Esophagus mucosa (tissue), 1 donor: ENCODE measurements at places on chromosomes 5 and 9.

- no peak for ATAC-seq
Measured at GRCh38 chr5:131229623-131230022, 34.2 kb upstream of the CDC42SE2 start.

- ATAC-seq, result peak; percentile 80
Measured at GRCh38 chr5:98786191-98786853, 12.9 kb downstream of the RGMB start.

DNA sequence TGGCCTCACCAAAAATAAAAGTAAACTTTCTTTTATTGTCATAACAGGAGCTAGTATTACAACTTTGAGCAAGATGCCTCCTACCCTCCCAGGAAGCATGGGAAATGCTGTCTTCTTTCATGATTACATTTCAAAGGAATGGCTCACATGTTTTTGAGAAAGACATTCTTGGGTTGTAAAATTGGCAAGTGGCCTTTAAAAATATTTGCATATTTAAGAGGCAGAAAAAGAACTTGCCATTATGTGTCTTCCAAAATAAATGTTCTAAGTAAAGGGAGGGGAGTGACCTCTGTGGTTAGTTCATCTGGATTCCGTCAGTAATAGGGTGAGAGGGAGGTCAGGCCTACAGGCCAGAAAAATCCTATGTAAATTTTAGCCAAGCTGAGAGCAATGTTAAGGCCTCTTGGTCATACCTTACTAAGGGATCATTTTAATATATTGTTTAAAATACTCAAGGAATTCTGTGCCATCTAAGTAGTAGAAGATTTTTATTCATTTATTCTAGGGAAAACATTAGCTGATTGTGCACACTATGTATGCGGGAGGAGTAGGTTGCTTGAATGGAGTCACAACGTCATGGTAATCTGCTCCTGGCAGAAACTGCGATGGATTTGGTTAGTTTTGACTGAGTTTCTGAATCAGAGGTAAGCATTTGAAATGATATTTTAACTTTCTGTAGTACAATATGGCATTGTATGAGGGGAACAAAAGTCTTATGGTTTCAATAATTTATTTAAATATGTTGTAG, 1485.7 kb upstream of the CDH9 start:
- no peak for ATAC-seq

GRCh38 chr9:19470567-19470966, 61.8 kb downstream of the ACER2 start:
- no peak for ATAC-seq

DNA sequence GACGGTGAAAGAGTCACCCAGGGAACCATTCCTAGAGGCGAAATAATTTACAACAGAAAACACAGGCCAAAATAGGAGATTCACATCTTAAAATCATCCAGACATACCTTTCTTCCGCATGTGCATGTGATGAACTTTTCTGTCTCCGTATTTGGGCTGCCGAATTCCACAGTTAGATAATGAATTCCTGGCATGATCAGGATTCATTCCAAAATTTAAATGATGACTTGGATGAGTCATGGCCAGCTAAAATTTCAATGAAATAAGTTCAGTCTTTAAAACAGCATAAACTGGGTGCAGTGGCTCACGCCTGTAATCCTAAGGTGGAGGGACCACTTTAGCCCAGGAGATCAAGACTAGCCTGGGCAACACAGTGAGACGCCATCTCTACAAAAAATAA, 82.7 kb downstream of the DROSHA start:
- ATAC-seq, result no peak

DNA sequence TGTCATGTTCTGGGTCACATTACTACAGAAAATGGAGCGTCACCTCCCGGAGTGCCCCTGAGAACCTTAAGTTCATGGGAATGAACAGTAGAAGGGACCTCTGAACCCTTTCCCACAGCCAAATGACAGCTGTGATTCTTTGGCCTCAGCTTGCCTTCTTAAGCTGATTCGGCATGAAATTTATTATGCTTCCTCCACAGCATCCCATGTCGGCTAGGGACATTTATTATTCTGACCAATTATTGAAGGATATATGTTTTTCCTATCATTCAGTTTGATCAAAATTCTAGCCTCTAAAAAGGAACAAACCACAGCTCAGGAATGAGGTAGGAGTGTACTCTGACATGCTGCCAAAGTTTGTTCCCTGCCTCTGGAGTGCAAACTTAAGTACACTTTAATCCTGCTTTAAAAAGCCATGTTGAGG, 440.6 kb downstream of the CETN3 start:
- no peak for ATAC-seq

DNA sequence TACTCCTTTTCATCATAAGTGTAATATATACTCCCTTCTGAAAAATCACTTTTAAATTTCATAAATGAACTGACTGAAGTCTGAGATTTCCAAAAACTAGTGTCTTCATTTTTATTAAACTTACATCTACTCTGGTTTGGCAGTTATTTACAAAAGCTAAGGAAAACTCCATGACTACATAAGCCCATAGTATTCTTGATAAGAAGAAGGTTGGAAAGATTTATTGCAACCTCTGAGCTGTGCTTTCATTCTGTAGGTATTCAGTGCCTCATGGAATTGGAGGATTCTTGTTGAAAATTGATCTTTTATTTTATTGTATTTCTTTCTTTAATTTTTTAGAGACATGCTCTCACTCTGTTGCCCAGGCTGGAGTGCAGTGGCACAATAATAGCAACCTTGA, 41.7 kb downstream of the GNAQ start:
- no peak for ATAC-seq

DNA sequence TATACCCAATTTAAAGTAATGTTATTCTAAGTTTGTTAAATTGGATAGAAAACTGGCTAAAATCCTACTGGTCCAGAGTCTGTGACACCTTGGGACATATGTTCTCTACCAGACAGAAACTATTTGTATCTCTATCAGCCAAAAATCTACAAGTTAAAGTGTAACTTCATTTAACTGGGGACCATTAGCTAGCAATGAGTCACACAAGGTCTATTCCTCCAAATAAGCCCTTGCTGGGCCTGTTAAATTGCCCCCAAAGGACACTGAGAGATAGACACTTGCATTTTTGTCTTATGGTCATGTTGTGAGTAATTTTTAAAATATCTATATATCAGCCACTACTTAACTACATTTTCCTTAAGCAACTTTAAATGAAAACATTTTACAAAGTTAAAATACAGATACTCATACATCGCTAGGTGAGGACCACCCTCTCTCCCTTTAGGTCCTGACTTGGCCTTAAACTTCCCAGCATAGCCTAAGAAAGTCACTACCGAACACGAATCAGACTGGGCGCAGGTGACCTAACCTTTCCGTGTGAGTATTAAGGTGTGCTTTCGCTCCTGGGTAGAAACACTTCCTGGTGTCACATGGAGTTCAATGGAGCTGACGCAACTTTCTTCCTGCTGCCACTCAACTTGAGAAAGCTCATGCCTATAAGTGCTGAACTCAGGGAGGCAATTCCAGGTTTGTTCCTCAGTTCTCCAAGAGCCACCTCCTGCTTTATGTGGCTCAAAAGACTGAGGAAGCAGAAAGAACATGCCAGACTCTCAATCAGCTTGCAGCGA, 249.1 kb downstream of the DIRAS2 start:
- ATAC-seq, result peak; percentile 57

DNA sequence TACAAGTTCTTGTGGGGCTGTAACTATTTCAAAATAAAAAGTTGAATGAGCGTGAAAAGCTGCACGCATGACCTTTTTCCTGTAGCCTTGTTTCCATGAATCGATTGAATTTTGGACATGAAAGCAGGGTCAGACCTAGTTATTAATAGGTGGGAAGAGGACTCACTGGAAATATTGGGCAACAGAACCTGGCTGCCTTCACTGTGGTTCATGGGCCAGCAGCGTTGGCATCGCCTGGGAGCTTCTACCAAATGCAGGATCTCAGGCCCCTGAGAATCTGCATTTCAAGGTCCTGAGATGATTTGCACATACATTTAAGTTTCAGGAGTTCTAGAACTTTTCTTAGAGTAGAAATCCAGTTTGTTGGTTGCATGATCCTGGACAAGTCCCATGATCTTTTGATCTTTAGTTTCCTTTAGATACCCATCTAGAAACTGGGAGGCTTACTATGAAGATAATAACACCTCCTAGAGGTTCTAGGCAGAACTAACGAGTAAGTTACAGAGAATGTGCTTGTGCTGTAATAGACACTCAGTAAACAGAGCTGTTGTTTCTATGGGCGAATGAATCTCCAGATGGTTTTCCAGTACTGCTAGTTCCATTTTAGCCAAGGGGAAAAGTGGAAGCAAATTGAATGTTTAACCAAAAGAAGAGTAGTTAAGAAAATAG, 12.4 kb downstream of the ANKRD33B start:
- ATAC-seq, result no peak

DNA sequence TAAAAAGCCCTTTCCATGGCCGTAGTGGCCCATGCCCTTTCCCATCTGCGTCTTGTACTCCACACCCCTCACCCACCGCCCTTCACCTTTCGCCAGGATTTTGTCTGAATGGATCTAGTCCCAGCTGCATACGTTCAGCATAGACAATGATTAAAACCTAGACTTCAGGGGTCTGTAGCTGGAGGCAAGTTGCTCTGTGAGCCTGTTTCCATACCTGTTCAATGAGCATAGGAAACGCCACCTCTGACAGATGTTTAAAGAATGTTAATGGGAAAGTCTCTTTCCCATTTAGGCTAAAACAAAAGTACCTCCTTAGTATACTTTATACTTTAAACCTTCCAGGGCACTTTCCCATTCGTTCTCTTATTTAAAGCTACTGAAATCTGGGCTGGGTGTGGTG, 105.7 kb downstream of the SPRY4 start:
- ATAC-seq, result no peak

- no peak for ATAC-seq
Measured at GRCh38 chr5:106254784-106255183, 1416.0 kb downstream of the EFNA5 start.

DNA sequence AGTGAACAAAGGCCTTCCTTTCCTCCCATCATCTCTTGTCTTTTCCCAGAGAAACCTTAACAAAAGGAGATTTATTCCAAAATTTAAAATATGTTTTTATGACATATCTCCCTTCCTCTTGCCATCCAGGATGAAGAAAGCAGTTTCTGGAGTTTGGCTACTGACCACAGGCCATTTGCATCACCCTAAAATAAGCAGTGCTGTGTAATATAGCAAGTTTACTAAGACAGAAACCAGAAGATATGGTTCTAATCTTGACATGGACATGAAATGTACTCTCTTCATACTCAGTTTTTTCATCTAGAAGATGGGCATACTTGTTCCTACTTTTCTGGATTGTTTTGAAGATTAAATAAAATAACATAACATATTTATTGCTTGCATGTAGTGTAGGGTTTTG, 50.2 kb upstream of the ZFAND5 start:
- ATAC-seq, result no peak

- no peak for ATAC-seq
Measured at GRCh38 chr9:15272377-15272928, 34.6 kb downstream of the TTC39B start.

GRCh38 chr9:83006378-83006777, 56.6 kb downstream of the RASEF start:
- ATAC-seq, result no peak

DNA sequence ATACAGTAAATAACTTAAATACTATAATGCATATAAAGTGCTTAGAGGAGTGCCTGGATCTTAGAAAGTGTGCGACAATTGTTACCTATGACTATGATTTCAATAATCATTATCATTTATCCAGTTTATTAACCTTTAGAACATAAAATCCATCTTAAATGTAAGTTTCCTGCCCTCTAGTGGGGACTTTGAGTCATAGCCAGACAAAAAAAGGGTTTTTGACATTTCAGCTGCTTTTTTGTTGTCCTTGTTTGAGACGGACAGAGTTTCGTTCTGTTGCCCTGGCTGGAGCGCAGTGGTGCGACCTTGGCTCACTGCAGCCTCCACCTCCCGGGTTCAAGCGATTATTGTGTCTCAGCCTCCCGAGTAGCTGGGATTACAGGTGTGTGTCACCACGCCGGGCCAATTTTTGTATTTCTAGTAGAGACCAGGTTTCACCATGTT, 9.7 kb upstream of the C9orf152 start:
- ATAC-seq, result no peak

DNA sequence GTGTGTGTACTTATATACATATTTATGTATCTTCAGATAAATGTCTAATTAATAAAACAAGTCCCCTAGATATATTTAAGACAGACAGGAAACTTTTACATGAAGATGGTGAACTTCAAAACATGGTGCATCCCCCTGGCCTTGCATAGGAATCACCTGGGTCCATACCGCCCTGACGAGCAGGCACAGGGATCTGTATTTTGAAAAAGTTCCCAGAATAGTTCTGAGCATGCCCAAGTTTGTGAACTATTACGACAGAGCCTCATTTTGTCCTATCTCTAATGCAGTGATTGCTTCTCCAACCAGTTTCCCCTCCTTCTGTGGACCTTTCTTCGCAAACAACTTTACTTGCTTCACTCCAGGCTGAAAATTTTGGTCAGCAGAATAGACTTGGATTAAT, 98.1 kb downstream of the APBA1 start:
- no peak for ATAC-seq

DNA sequence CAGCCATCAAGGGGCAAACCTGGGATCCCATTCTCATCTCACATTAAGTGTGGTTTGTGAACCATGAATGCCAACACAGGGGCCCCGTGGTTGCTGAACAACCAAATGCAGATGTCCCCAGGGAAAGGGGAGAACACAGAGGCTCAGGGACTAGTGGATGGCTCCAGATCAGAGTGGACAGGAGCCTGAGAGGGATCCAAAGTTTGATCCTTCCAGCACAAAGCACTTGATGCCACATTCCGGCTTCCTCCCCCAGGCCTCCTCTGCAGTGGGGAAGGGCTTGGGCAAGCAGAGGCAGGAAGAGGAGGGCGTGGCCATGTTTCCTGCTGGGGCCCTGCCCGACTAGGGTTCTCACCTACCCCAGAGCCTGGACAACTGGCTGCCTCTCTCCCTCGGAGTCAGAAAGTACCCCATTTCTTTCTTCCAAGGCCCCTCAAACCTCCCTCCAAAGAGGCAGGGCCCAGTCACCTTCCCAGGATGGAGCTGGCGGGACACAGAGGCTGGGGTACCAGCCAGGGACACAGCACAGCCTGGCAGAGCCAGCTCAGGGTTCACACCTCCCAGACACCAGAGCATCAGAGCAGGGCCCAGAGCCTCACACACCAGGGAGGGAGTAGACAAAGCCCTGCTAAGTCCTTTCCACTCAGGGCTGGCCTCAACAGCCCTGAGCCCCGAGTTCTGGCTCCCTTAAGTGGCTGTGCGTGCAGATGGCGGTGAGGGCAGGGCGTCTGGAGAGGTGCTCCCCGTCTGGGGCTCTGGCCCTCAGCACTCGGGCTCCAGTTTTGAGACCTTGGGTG, 4.3 kb upstream of the RNF44 start:
- ATAC-seq, result peak; percentile 26

DNA sequence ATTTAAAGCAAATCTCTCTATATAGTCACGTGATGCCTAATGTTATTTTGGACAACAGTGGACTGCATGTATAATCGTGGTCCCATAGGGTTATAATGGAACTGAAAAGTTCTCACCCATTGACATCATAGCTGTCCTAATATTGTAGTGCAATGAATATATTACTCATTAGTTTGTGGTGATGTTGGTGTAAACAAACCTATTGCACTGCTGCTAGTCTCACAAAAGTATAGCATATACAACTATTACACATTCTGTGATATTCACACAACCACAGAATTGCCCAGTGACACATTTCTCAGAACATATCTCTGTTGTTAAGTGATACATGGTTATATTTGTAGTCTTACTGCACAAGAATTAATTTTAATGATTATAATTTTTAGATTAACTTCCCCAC, 37.7 kb downstream of the IPO11 start:
- ATAC-seq, result no peak

- no peak for ATAC-seq
Measured at GRCh38 chr5:107418071-107418470, 252.7 kb downstream of the EFNA5 start.

- ATAC-seq, result no peak
Measured at GRCh38 chr9:26175264-26175663, 497.0 kb upstream of the TUSC1 start.
